ENCODE measurements at places on chromosomes 6 and 20.

- no peaks in the 10 kb centered on the region for H3K36me3 ChIP-seq
- no peak overlapping the region for H3K27ac ChIP-seq
- no peak for DNase-seq
- no peak overlapping the region for H3K4me3 ChIP-seq
Observed at GRCh38 chr20:21498195-21498594, 15.7 kb downstream of the NKX2-2 start.

DNA sequence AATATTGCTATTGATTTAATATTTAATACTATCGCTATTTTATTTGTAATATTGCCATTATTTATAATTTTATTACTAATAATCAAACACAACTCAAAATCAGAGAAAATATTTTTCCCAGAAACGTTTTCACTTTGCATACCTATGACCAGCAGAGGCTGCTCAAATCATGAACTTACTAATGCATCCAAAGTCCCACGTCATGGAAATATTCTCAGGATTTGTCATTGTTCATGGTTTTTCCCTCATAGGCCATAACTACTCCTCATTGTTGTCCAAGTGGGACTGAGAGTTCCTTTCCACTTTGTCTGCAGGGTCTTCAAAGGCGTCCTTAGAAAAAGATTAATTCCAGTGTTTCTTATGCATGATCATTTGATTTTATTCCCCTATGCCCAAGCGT, 344.8 kb downstream of the THBS2 start:
- no peaks in the 10 kb centered on the region for H3K36me3 ChIP-seq
- no peak overlapping the region for H3K4me3 ChIP-seq
- H3K27me3 ChIP-seq: no peaks in the 10 kb centered on the region
- no peaks in the 10 kb centered on the region for H3K4me1 ChIP-seq
- no peak overlapping the region for H3K27ac ChIP-seq

DNA sequence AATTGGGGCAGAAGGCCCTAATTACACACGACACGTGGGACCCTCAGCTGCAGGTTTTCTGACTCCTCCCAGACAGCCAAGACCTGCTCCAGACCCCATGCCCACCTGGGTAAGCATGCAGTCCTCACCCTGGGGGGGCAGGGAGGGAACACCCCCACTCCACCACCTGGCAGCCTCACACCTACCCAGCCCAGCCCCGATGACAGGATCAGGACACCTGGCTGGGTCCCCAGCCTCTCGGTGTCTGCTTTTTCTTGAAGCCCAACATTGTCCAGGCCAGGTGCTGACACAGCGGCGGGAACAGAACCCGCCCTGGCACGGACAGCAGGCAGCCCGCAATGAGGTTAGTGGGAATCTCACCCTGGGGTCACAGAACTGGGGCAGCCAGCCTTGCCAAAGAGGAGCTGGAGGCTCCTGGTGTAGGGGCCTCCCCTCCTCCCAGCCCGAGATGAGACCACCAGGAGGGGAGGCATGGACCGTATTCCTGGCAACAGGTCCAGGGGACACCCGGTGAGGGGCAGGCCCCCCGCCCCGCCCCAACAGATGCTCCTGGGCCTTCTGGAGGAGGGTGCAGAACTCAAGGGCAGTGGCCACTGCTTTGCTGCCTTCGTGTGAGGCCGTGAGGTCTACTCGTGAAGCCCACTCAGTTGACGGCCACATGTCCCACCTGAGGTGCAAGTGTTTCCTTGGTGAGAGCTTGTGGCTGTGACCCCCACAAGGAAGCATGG, 103.8 kb downstream of the DLL1 start:
- H3K27ac ChIP-seq: no peak overlapping the region
- no peaks in the 10 kb centered on the region for H3K27me3 ChIP-seq
- DNase-seq: no peak
- H3K4me3 ChIP-seq: no peak overlapping the region
- no peaks in the 10 kb centered on the region for H3K4me1 ChIP-seq
- no peaks in the 10 kb centered on the region for H3K36me3 ChIP-seq

GRCh38 chr6:46329568-46329967, 158.8 kb upstream of the ENPP5 start:
- no peaks in the 10 kb centered on the region for H3K27me3 ChIP-seq
- peaks cover 8% of the 10 kb centered on the region for H3K4me1 ChIP-seq
- DNase-seq: no peak
- no peak overlapping the region for H3K4me3 ChIP-seq
- no peaks in the 10 kb centered on the region for H3K36me3 ChIP-seq

DNA sequence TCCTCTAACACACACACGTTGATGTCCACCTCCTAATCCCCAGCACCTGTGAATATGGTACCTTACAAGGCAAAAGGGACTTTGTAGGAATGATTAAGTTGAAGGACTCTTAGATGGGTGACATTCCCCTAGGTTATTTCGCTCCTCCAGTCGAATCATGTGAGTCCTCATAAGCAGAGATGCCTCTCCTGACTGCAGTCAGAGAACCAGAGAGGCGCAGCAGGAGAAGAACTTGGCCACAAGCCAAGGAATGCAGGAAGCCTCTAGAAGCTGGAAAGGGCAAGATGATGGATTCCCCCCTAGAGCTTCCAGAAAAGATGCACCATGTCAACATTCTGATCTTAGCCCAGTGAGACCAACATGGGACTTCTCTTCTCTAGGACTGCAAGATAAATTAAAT, 133.1 kb upstream of the PTPRT start:
- no peaks in the 10 kb centered on the region for H3K27me3 ChIP-seq
- peak; percentile 20 for DNase-seq
- H3K4me3 ChIP-seq: no peak overlapping the region
- H3K4me1 ChIP-seq: no peaks in the 10 kb centered on the region

DNA sequence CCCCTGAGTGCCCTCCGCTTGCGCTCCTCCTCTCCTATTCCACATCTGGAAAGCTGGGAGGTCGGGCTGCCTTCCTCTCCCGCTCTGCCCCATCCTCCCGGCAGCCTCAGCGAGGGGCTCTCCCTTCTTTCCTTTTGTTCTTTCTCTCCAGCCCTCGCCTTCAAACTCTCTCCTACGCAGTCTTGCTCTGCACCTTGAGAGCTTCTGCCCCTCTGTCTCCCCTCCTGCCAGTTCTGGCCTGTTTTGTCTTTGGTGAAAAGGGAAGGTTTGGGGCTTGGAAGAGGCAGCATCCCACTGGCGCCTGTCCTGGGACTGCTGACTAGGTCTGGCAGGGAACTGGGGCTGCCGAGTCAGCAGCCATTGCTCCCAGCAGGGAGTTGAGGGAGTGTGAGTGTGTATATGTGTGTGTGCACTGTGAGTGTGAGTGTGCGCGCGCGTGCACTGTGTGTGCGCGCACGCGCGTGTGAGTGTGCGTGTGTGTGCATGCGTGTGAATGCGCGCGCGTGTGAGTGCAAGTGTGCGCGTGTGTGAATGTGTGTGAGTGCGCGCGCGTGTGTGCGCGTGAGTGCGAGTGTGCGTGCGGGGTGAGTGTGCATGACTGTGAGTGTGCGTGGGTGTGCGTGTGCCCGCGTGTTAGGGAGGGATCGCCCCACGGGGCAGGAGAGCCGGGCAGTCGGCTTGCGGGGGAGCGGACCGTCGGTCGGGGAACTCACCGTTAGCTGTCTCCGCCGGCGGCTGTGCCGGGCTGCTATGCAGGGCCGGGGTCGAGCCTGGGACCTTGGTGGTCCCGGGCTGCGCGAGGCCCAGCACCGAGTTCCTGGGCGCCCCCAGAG, 523 bp downstream of the CPXM1 start:
- H3K4me3 ChIP-seq: peak overlapping the region; percentile 79
- no peak overlapping the region for H3K27ac ChIP-seq
- H3K4me1 ChIP-seq: peaks cover 8% of the 10 kb centered on the region
- peaks cover 33% of the 10 kb centered on the region for H3K27me3 ChIP-seq

- no peaks in the 10 kb centered on the region for H3K36me3 ChIP-seq
- H3K27me3 ChIP-seq: no peaks in the 10 kb centered on the region
- DNase-seq: no peak
- H3K4me1 ChIP-seq: peaks cover 5% of the 10 kb centered on the region
- no peak overlapping the region for H3K27ac ChIP-seq
- no peak overlapping the region for H3K4me3 ChIP-seq
Observed at GRCh38 chr6:13397359-13398068, 69.2 kb upstream of the TBC1D7 start.

DNA sequence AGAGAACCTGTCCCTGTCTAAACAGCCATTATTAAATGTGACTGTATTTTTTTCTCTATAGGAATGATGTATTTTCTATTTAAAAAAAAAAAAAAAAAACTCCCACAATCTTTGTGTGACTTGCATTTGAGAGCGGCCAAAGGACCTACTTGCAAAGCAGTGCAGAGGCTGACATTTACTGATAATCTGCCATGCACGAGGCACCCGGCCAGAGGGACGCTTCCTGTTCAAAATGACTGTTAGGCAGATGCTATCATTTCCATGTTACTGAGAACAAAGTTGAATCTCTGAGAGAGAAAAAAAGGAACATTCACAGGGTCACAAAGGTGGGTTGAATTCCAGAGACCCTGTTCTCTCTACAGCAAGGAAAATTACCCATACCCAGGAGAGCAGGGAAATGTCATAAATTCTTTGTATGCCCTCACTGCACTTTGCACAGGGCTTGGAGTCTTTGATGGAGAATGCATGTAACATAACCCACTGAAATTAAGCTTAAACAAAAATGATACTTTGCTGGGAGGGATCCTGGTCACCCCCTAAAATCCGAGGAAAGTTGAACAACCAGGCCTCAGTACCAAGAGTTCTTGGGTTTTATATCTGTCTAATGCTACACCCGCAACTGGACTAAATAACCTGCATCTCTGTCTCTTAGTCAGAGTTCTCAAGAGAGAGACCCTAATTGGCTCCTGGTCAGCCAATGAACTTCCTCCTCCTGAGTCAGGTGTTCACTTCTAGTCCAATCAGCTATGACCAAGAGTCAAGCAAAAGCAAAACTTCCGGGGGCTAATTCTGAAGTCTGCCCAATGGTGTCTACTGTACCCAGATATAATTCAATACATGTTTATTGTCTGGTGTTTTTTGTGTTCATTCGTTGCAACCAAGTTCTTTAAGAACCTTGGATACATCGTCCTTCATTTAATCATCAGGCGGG, 61.2 kb downstream of the GCLC start:
- no peak overlapping the region for H3K4me3 ChIP-seq
- H3K27me3 ChIP-seq: no peaks in the 10 kb centered on the region
- DNase-seq: peak; percentile 20
- peak overlapping the region; percentile 51 for H3K27ac ChIP-seq

DNA sequence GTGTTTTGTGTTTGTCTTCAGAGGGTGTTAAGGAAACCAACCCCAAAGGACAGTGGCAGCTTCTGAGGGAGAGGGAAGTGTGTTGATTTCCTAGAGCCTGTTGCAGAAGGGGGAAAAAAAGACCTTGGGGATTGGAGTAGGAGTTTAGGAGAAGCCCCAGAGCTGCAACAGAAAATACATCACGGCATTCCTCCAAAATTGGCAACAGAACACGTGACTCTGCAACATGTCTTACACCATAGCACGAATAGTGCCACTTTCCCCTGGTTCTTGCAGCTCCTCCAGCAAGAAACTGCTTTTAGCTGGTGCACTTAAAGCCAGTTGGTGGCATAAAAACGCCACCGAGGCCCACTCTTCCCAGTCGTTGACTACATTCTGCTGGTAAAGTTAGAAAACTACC, 473.0 kb downstream of the CD83 start:
- H3K4me1 ChIP-seq: no peaks in the 10 kb centered on the region
- H3K27me3 ChIP-seq: no peaks in the 10 kb centered on the region
- no peak for DNase-seq
- H3K36me3 ChIP-seq: no peaks in the 10 kb centered on the region
- H3K27ac ChIP-seq: no peak overlapping the region

DNA sequence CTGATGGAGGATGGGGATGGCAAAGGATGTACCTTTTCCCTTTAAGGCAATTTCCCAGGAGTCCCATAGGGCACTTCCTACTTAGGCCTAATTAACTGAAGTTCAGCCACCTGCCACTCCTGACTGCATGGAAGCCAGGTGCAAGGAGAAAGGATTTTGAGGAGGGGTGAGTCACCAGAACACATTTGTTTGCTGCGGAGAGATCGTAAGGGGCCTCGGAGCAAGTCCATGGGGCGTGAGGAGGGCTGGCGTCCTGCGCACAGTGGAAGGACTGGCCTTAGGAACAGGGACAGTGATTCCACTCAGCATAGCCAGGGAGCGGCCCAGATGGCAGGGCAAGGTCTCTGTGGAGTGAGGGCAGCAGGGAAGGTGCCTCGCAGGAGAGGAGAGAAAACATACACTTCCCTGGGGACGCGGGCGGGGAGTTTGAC, 11.8 kb upstream of the MAP1LC3A start:
- H3K4me1 ChIP-seq: peaks cover 8% of the 10 kb centered on the region
- no peak overlapping the region for H3K27ac ChIP-seq
- peak overlapping the region; percentile 20 for H3K4me3 ChIP-seq

- DNase-seq: no peak
- no peak overlapping the region for H3K4me3 ChIP-seq
- H3K27me3 ChIP-seq: peaks cover 16% of the 10 kb centered on the region
- no peaks in the 10 kb centered on the region for H3K4me1 ChIP-seq
- no peaks in the 10 kb centered on the region for H3K36me3 ChIP-seq
Observed at GRCh38 chr20:38255393-38255792, 5.1 kb downstream of the KIAA1755 start.

DNA sequence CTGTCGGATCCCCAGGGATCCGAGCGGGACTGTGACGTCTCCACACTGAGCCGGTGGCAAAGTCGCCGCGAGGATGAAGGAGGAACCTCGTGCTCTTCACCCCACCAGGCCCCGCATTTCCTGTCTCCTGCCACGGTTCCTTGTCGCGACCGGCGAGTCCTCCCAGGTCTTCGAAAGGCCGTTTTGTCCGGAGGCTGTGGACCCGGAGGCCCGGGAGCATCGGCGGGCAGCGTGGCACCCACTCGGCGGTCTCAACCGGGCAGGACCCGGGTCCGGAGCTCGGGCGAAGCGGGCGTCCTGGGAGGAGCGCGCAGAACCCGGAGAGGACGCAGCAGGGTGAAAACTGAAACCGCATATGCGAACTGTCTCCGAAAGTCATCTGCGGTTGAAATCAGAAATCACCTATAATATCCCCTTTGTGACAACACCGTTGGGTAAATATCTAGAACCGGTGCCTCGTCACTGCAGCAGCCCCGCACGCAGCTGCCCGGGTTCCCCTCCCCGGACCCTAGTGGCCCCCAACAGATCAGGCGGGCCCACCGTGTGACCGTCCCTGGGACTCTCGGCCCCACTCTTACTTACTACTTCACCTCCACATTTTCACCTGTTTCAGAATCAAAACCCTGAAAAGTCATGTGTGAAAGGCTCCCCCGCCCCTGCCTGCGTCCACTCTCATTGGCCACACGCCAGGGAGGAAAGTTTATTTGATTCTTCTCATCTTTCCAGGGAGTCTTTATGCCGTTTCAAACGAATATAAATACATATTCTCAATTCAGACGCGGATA, 3.1 kb upstream of the ULBP2 start:
- H3K27me3 ChIP-seq: peaks cover 48% of the 10 kb centered on the region
- no peak for DNase-seq
- no peak overlapping the region for H3K4me3 ChIP-seq
- H3K27ac ChIP-seq: no peak overlapping the region
- peaks cover 8% of the 10 kb centered on the region for H3K4me1 ChIP-seq
